ENCODE measurements at places on chromosomes 1 and 21.

DNA sequence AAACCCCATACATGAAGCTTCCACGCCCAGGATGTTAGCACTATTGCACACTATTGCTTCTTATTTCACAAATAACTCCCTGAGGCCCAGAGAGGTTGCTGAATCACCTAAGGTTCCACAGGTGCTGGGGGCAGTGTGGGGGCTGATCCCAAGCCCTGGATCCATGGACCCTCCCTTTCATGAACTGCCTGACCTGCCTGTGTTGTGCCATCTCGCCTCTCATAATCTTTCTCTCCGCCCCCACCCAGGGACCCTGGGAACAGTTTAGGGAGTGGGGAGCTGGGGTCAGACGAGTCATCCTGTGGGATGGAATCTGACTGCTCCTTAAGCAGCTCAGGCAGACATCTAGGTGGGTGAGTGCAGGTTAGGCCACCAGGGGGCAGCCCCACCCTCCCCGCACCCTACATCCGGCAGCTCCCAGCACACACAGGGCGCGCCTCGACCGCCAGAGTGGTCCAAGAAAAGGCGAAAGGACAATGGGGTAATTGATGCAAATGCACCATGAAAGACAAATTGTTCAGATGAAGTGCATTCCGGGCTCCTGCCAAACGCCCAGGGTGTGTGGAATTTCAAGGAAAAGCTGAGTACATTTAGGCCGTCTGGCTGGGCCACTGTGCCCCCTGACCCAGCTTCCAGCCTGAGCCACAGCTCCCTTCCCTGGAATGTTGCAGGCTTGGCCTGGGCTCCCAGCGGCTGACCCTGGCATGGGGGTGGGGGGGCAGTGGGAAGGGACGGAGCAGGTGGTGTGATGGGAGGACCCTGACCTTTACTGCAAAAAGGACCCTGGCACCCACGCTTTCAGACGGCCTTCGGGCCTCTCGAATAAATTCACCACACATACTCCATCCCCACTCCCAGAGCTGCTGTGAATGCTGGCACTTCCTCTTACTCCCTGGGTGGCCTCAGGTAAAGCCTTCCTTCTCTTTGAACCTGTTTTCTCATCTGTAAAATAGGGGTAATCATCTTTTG, 20.8 kb downstream of the PHLDA3 start:
- peak; percentile 95 for DNase-seq

GRCh38 chr1:204128964-204129896, 22.6 kb downstream of the ETNK2 start:
- peak; percentile 56 for DNase-seq

DNA sequence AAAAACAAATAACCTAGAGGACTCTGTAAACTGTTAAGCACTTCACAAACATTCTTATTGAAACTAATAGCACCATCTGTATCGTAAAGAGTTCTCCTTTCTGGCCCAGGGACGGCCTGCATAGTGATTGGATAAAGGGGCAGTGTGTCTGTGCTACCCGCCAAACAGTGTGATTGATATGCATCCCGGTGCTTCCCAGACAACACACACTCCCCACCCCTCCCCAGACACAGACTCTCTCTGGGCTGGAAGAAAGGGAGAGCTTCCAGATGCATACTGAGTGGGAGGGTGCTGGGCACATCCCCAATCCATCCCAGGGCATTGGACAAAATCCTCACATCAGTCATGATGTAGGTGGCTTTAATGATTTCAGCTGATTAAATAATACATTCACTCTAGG, 3.7 kb downstream of the HSD11B1 start:
- DNase-seq = peak; percentile 71

- DNase-seq = no peak
These were observed 7.1 kb downstream of the GPR157 start for GRCh38 chr1:9121496-9122409.

DNA sequence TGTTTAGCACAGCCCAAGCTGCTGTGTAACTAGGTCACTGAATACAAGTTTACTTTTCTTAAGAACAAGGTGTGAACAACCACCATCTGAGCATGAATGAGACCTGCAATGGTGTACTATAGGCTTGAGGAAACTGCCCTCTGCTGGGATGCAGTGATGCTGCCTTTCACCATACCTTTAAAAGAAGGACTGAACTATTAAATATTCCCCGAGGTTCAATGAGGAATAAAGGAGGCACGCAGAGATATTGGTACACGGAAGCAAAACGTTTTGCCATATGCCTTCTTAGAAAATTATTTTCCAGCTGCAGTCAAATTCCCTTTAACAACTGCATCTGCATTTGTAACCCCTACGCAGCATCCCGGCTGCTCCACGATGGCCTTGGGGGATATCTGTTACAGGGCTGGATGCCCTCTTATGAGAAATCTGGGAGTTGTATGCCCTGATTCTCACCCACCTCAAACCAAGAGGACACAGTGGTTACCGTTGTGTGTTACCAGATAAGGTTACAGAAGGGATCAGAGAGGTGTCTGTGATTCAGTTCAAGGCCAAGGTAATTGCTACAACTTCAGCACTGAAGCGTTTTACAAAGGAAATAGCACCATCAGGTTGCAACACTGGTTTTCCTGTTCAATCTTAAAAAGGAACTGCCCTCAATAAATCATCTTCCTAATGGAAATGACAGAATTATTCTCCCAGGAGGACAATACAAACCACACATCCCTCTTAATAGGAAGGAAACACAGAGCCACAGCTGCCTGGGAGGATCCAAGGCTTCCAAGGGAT, 470.5 kb downstream of the LTN1 start:
- no peak for DNase-seq

- no peak for DNase-seq
These were observed 29.3 kb downstream of the KRTAP10-1 start for GRCh38 chr21:44510508-44511218.

DNA sequence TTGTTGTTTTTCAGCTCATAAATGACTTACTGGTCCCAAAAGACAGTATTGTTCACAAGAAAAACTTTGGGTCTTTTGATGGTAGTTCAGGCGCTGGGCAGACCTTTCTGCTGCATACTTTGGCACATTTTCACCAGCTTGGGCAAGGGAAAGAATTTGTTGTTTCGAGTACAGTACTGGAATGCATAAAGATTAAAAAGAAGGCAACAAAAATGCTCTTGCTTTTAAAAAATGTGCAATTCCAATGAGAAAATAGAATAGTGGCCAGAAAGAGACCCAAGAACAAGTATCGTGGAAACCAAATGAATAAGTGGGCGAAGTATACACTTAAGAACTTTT, 56.0 kb downstream of the CLIC6 start:
- no peak for DNase-seq

GRCh38 chr1:65412984-65413375, 7.5 kb upstream of the LEPR start:
- DNase-seq = no peak

- DNase-seq = no peak
These were observed 5.3 kb downstream of the CLCA2 start for GRCh38 chr1:86429122-86429725.

DNA sequence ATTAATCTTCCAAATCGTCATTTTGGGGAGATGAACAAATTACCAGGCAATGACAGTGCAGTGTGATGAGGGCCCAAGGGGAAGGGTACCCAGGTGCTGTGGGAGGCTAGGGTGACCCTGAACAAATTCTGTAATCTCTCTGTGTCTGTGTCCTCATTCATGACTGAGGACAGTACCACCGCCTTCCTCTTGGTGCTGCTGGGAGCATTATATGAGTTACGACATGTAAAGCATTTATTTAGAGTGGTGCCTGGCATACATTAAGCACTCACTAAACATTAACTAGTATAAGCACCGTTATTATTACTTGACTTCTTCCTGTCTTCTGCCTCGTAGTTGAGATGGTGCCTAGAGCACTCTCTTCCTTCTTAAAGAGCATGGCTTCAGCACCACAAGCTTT, 468.2 kb upstream of the VAMP3 start:
- DNase-seq = no peak

DNA sequence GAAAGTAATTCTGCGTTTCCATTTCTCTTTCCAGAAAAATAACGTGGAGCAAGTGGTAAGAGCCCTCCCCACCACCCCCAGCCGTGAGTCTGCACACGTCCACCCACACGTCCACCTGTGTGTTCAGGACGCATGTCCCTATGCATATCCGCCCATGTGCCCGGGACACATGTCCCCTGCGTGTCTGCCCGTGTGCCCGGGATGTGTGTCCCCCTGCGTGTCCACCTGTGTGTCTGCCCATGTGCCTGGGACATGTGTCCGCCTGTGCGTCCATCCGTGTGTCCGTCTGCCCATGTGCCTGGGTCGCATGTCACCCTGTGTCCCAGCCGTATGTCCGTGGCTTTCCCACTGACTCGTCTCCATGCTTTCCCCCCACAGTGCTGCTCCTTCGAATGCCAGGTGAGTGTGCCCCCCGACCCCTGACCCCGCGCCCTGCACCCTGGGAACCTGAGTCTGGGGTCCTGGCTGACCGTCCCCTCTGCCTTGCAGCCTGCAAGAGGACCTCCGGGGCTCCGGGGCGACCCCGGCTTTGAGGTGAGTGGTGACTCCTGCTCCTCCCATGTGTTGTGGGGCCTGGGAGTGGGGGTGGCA, 5.6 kb downstream of the COL6A1 start:
- DNase-seq = no peak

DNA sequence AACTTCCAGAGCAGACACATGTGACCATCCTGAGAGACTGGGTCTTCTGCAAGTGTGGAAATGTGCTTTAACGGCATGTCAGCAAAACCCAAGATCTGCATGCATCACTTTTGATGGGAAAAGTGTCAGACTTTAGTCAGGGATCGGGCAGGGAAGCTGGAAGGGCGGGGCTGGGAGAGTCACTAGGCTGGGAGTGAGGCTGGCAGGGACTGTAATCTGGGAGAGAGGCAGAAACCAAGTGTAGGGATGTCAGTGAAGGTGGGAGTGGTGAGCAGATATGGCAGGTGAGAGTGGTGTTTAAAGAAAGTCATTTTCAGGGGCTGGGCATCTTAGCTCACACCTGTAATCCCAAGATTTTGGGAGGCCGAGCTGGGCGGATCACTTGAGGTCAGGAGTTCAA, 11.3 kb downstream of the CDA start:
- DNase-seq = no peak

DNA sequence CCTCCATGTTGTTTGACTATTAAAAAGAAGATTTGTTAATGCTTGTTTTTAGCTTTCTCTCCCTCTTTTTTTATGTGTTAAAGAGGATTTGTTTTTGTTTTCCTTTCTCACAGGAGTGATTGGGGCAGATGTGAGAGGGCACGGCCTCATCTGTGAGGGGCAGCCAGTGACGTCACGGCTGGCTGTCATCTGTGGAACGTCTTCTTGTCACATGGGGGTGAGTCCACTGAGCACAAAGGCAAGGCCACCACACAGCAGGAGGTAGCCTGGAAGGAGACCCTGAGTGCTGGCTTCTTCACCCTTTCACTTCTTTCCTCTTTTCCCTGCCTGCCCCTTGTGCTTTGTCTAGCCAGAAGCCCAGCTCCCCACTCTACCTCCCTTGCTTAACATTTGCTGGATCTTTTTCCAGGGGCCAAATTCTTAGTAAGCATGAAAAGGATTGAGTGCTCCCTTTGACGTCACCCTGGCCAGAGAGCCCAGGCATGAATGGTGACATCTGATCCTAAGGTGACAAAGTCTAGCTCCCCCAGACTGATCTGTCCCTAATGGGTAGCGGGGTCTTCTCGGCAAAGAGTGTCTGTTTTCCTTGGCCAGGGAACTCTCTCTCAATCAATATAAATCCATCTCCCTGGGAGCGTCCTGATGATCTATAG, 257.2 kb downstream of the FGGY start:
- DNase-seq = no peak

Measured in putamen (tissue), 1 donor.